Fibroblast of mammary gland (primary cell): ENCODE measurements at places on chromosomes 6 and 20.

- DNase-seq, result no peak
These were observed 124.6 kb downstream of the SYCP2 start for GRCh38 chr20:59808729-59809381.

- no peak for DNase-seq
These were observed 6.5 kb downstream of the PEDS1 start for GRCh38 chr20:50146732-50147662.

- no peak for DNase-seq
These were observed 250.1 kb downstream of the BCKDHB start for GRCh38 chr6:80356545-80356944.

- no peak for DNase-seq
These were observed 1.6 kb upstream of the RPS12 start for GRCh38 chr6:132812756-132813172.

DNA sequence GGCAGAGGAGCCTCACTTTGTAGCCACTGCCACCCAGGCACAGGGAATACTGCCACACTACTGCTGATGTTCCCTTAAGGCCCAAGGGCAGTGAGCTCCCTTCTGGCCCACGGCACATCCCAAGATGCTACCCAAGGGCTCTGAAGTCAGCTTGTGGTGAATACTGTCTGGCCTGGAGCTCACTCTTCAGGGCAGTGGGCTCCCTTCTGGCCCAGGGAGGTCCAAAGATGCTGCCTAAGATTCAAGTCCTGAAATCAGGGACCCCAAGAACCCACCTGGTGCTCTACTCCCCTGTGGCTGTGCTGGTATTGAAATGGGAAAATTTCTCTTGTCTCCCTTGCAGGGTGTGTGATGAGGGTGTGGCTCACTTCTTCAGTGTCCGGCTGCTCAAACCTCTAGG is 132.8 kb downstream of the TINAG start:
- DNase-seq, result no peak

DNA sequence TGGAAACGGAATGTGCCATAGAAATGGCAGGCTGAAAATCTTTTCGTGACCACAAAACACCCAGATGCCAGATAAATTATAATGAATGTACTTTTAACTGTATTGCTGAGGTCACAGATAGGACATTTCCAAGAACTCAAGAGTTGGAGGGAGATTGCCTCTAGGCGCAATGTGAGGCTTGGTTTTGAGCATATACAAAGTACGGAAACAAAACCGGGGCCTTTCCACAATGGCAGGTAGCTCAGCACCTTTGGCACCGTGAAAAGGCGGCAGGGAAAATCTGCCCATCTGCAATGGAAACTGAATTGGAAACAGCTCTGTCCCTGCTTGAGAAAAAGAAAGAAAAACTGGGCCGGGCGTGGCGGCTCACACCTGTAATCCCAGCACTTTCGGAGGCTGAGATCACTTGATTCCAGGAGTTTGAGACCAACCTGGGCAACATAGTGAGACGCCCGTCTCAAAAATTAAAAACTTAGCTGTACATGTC is 10.5 kb upstream of the C20orf144 start:
- DNase-seq, result no peak

GRCh38 chr6:12890171-12890790 is 173.7 kb downstream of the PHACTR1 start:
- peak; percentile 3 for DNase-seq
